ENCODE measurements at places on chromosomes 2 and 18.

DNA sequence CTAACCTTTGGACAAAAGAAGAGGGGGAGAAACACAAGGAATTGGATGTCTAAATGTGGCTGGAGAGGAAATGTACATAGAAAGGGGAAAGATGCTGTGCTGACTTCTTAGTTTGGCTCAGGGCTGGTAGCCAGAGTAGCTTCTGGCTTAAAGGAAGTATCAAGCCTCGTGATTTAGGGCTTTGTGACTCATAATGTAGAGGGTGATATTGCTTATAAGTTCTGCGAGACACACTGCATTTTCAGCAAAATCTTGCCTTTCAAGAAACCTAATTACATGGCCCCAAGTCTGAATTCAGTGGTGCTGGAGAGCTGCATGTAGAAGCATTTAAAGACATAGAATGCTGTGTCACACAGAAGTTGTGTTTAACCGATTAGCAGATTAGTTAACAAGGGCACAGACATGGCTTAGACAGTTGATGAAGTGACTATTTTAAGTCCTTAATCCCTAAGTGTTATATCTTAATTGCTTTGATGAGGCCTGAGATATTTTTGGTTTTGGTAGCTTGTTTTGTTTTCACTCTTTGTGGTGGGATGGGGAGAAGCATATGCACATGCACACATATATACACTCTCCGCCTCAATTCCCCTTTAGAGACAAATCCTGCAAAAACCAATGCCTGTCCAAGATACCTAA lies 66.4 kb downstream of the EPAS1 start:
- DNase-seq = peak; percentile 11

GRCh38 chr2:222733846-222734702 lies 62.6 kb downstream of the MOGAT1 start:
- DNase-seq = no peak

- DNase-seq = no peak
Observed at GRCh38 chr2:134758633-134759032, 39.8 kb upstream of the TMEM163 start.

- DNase-seq = no peak
Observed at GRCh38 chr2:49069829-49070228, 84.5 kb downstream of the FSHR start.

- no peak for DNase-seq
Observed at GRCh38 chr2:42693688-42694479, 70.1 kb downstream of the OXER1 start.

DNA sequence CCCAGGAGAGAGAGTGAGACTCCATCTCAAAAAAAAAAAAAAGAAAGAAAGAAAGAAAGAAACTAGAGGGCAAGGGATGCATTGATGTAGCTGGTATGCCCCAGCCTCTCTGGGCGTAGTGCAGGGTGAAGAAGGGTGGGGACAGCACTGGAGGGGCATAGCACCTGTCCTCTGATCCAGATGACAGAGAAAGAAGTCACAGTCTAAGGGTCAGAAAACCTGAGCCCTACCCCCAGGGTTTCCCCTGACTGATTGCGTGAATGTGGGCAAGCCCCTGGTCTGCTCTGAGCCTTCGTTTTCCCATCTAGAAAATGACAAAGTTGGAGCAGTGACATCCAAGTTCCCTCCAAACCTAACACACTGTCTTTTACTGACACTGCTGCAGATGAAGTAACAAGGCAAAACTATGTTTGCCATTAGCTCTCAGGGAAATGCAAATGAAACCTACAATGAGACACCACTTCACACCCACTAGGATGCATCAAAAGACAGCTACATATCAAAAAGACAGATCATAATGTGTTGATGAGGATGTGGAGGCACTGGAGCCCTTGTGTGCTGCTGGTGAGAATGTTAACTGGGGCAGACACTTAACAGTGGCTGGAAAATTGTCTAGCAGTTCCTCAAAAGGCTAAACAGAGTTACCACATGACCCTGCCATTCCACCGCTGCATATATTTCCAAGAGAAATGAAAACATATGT lies 19.5 kb upstream of the YWHAQ start:
- DNase-seq = no peak

GRCh38 chr2:11665510-11666362 lies 4.3 kb downstream of the NTSR2 start:
- DNase-seq = no peak

DNA sequence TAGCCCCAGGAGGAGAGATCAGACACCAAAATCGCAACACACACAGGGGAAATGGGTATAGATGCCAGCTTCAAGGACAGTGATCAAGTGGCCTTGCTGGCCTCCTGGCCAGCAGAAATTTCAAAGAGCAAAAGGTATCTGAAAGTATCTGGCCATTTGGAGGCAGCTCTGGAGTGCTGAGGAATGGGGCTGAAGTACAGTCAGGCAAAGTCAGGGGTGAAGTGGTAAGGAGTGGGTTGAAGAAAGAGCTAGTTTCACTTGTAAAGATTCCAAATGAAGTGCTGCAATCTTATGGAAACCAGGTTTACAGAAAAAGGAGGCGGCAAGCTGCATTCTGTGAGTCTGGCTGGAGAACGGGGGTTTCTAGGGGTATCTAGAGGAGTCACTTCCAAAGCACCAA lies 19.2 kb upstream of the PCBP1 start:
- DNase-seq = no peak

DNA sequence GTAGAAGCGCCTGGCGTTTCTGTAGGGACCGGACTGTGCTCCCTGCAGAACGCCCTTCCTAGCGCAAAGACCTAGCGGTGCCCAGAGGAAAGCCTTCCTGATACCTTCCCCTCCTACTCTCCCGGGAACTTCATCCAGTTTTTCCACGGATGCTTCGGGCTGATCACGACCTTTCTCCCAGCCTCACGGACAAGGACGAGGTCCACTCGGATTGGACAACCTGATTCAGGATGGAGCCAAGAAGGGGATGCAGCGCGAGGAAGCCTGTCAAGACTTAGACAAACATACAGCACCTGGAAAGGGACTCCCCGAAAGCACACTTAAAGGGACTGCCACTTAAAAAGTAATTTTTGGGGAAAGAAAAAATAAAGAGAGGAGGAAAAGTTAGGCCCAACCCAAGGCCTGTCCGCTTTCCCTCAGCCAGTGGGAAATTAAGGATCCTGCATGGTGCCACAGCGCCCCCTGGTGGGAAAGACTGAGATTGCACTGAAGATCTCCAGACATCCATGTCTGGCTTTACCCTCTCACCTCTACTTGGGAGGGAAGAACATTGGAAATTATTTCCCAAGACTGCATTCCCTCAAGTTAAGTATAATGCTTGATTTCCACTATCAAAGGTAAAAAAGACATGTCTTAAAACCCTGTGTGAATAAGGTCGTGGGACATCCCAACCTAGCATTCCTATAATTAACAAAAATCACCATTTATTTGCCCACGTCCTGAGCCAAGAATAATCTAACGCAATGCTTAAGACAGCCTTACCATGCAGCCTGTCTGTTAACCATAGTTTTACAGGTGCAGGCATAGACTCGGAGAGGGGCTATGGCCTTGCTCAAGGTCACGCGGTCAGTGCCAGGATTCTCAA lies 13.4 kb upstream of the COPS8 start:
- DNase-seq = no peak

GRCh38 chr2:118643294-118643693 lies 204.2 kb downstream of the EN1 start:
- DNase-seq = no peak

DNA sequence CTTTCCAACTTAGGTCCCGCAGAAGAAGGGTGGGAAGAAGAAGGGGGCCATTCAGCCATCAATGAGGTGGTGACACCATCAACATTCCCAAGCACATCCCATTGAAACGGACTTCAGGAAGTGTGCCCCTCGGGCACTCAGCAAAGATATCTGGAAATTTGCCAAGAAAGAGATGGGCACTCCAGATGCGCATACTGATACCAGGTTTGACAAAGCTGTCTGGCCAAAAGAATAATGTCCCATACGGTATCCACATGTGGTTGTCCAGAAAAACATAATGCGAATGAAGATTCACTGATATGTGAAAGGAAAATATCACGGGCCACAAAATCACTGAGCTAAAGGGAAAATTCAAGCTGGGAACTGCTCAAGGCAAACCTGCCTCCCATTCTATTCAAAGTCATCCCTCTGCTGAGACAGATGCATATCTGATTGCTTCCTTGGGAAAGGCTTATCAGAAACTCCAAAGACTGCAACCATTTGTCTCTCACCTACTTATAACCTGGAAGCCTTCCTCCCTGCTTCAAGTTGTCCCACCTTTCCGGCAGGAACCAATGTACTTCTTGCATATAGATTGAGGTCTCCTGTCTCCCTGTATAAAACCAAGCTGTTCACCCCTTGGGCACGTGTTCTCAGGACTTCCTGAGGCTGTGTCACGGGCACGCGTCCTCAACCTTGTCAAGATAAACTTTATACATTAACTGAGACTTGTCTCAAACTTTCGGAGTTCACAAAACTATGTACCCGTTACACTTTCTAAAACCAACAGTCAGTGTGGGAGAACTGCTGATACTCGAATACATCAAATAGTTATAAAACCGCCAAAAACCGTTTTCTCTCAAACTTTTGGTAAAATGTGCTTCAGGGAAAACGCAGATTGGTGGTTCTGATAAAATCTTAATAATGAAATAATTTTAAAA lies 1.3 kb upstream of the PDK1 start:
- no peak for DNase-seq

GRCh38 chr2:9052821-9053533 lies 49.5 kb upstream of the MBOAT2 start:
- no peak for DNase-seq

DNA sequence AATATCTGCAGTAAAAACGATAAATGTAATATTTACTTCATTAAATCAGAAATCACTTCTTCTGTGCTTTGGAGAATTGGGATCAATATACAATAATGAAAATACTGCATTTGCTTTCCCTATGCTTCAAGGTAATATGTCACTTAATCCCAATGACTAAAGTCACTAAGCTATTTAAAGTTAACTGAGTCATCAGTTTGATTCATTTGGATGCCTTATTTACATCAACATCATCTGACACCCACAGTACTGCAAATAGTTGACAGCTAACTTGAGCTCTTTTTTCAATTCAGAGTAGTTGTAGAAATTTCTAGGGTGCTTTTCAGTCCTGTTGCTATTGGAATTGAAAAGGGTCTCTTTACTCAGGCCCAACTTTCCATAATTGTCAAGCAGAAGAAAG lies 776.9 kb upstream of the FSHR start:
- no peak for DNase-seq

DNA sequence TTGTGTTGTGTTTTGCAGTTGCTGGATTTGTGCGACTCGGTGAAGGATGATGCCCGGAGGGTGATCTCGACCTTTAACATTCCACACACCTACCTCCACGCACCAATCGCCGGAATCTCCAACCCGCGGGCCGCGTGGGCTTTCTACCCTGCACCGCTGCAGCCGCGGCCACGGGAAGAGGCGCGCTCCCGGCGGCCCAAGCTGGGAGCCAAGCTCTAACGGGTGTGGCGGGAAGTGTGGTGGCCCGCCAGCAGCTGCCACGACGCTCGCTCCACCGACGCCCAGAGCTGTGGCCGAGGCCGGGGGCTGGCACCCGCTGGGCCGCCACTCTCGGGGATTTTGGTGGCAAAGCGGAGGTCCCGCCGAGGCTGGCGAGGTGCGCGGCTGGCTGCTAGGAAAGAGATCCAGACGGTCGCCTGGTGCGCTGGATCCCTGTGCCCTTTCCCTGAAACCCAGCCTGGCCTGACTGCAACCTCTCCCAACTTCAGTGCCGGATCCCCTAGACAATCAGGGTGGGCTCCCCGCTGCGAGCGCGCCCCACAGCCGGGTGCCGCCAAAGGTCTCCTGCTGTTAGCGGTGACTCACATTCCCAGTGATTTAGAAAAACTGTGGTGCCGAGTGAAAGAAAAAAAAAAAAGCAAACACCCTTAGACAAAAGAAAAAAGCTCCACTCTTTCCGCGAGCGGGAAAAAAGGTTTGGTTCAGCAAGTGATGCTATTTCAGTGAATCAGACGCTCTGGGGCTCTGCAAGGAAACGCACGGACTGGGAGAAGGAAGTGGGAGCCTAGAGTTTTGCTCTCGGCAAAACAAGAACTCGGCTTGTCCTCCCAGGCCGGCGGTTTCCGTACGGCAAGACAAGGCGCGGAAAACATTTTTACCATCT lies 2.9 kb upstream of the BCL2L11 start:
- peak; percentile 62 for DNase-seq

- DNase-seq = no peak
Observed at GRCh38 chr2:227079726-227080125, 84.3 kb downstream of the COL4A4 start.
